ENCODE measurements at places on chromosomes 2 and 18.

DNA sequence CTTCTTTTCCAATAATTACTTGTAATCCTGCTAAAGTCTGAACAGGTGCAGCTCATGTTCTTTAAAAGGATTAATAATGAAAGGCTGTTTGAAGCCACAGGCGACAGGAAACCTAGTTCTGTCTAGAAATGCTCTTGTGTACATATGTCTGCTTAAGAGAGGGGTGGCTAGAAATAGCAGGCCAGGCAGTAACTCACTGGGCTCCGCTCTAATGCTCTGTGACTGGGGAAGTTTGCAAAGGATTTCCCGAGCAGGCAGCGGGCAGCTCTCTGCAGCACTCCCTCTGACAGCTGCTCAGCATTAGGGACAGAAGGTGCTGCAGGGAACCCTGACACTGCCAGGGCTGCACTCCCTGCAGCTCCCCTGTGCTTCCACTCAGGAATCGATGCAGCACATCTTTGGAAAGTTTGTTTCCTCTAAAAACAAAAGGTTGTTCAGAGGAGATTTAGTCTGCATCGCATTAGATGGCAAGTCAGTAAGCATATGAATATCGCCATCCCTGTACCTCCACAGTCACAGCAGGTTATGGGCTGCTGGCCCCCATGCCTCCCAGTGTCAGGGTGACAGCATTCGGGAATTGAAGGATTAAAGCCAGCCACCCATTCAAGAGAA, 33.1 kb upstream of the TTC39C start:
- DNase-seq, result no peak

- DNase-seq, result no peak
Observed at GRCh38 chr18:26159353-26159752, 25.7 kb downstream of the PSMA8 start.

- DNase-seq, result no peak
Observed at GRCh38 chr2:239226677-239227581, 173.9 kb downstream of the HDAC4 start.

DNA sequence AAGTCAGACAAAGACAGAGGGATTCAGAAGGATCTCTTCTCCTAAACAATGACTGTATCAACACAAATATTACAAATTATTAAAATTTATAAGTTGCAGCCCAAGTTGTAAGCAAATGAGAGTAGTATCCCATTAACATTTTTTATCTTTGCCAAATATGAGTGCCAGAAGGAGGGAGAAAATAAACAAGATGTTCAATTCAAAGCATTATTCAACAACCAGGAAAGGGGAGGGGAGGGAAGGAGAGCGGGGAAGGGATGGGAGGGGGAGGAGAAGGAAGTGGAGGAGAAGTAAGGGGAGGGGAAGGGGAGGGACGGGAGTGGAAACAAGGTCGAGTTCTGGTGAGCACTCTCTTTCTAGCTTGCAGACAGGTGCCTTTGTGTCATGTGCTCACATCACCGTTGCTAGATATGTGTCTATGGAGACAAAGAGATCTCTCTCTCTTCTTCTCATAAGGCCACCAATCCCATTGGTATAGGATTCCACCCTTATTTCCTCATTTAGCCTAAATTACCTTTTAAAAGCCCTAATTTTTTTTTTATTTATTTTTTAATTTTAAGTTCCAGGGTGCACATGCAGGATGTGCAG, 679.6 kb upstream of the CHAC2 start:
- no peak for DNase-seq

DNA sequence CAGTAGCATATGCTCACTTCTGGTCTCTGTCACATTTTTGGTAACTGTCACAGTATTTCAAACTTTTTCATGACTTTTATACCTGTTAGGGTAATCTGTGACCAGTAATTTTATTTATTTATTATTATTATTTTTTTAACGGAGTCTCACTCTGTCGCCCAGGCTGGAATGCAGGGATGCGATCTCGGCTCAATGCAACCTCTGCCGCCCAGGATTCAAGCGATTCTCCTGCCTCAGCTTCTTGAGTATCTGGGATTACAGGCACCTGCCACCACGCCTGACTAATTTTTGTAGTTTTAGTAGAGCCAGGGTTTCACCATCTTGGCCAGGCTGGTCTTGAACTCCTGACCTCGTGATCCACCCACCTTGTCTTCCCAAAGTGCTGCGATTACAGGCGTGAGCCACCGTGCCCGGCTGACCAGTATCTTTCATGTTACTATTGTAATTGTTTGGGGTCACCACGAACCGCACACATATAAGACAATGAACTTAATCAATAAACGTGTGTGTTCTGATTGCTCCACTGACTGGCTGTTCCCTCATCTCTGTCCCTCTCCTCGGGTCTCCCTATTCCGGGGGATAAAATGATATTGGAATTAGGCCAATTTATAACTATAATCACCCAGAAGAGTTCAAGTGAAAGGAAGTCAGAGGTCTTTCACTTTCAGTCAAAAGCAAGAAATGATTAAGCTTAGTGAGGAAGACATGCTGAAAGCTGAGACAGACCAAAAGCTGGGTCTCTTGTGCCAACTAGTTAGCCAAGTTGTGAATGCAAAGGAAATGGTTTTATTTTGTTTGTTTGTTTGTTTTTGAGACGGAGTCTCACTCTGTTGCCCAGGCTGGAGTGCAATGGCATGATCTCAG, 22.9 kb downstream of the TGIF1 start:
- DNase-seq, result no peak

DNA sequence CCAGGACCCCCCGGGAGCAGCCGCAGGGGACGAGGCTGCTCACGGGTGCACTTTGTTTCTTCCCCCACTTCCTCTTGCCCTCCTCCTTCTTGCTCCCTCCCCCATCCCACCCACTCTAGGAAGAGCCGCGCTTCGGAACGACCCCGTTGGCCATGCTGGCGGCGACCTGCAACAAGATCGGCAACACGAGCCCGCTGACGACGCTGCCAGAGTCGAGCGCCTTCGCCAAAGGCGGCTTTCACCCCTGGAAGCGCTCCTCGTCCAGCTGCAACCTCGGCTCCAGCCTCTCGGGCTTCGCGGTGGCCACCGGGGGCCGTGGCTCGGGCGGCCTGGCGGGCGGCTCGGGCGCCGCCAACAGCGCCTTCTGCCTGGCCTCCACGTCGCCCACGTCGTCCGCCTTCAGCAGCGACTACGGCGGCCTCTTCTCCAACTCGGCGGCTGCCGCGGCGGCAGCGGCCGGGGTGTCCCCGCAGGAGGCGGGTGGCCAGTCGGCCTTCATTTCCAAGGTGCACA, 1.3 kb downstream of the SP9 start:
- no peak for DNase-seq

DNA sequence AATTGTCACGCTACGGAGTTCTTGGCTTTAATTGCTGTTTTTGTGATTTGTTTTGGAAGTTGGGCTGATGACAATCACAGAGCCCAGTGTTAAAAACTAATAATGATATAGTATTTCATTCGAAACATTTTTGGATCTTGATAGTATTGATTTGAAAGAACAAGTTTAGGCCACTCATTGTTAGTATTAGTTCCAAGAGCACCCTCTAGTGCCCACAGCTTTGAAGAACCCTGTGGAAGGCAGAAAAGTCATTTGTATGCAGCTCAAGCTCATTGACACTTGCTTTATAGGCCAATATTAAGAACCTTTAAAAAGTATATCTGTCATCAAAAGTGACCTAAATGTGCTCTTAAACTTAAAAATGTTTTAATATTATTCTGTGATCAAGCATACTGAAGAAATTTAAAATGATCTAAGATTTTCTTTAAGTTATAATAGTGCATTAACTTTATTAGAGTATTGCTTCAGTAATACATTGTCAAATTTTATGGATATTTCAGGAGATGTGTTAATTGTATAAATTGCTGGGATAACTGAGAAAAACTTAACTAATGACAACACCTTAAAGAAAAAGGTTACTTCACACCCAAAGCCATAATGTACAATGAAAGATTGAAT, 191.0 kb downstream of the GRB14 start:
- DNase-seq, result no peak
